Activated CD4-positive, alpha-beta T cell treated with anti-CD3 and anti-CD28 coated beads, Interleukin-2, amount 10 ng/mL, durations not matched to agents 24 days and 14 days (primary cell): ENCODE measurements at places on chromosomes 7 and 10. TPM values are rescaled to one million over a fixed set of nuclear protein-coding genes. Genes with fewer than 3 reads are reported as not detected.

GRCh38 chr7:43764039-43764761 lies 5.7 kb downstream of the BLVRA start:
- peak; percentile 59 for DNase-seq

GRCh38 chr10:69976795-69977546 lies 75.7 kb upstream of the MACROH2A2 start:
- no peak for DNase-seq

DNA sequence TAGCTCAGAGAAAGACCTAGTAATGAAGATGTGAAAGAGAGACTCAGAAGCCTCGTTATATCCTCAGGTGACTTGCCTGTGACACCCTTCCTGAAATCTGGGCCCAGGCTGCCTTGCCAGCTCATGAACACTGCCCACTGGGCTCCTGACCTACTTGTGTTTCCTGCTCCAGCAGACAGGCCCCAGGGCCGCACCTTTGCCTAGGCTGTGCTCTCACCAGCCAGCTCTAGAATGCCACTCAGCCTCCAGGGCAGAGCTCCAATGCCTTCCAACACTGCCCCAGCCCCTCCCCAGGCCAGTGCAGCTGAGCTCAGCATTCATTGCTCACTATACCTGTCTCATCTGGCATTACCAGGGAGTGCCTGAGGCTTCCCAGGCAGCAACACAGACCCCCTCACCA lies 94.3 kb downstream of the DLG5 start:
- no peak for DNase-seq

GRCh38 chr10:126857178-126857806 lies 47.9 kb upstream of the DOCK1 start:
- DNase-seq = no peak

Gene SCIN
- not detected in 2 replicates for total RNA-seq

Gene STEAP1B
- 0.21 TPM in 1 of 2 replicates, not detected in the other for total RNA-seq
